ENCODE measurements at places on chromosomes 16 and 17.
A peak's percentile ranks its signal among the peaks of the same experiment; 100 is the strongest.

GRCh38 chr16:46853713-46854443 is 22.9 kb upstream of the C16orf87 start:
- DNase-seq = peak; percentile 34

GRCh38 chr16:56981729-56982271 is 7.6 kb upstream of the NLRC5 start:
- no peak for DNase-seq

- DNase-seq = no peak
Observed at GRCh38 chr16:85310868-85311585, 198.8 kb upstream of the CIBAR2 start.

DNA sequence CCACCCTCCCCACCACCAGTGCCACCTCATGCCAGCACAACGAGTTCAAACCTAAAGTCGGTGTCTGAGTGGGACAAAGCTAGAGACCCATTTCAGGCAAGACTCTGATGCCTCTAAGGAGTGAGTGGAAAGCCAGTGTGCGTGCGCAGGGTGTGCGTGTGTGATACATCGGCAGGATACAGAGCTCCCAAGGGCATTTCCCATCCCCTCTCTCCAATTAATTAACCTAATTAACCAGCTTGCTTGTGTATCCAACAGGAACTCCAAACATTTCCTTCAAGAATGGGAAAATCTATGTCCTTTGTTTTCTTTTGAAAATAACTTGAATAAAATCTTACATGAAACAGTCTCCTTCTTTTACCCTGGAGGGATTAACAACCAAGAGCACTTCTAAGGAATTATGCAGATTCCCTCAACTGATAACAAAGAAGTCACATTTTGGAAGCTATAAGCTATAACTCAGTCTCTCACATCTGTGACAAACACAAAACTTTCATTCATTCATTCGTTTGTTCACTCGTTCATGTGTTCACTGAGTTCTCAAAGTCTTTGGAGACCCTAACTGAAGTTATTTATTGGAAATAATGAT is 9.9 kb downstream of the ATPAF2 start:
- no peak for DNase-seq

- DNase-seq = no peak
Observed at GRCh38 chr16:50613964-50614474, 65.8 kb downstream of the NKD1 start.

DNA sequence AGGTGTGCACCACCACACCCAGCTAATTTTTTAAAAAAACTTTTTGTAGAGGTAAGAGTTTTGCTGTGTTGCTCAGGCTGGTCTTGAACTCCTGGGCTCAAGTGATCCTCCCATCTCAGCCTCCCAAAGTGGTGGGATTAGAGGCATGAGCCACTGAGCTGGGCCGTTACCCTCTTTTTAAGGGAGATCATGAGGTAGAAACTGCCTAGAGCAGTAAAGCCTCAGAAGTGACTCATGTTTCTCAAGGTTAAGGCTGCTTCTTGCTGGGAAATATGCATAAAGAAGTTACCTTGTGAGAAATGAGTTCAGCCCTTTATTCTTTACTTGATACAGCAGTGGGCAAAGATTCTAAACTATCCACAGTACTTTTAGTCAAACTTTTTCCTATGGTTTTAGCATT is 38.2 kb downstream of the GRB2 start:
- no peak for DNase-seq

DNA sequence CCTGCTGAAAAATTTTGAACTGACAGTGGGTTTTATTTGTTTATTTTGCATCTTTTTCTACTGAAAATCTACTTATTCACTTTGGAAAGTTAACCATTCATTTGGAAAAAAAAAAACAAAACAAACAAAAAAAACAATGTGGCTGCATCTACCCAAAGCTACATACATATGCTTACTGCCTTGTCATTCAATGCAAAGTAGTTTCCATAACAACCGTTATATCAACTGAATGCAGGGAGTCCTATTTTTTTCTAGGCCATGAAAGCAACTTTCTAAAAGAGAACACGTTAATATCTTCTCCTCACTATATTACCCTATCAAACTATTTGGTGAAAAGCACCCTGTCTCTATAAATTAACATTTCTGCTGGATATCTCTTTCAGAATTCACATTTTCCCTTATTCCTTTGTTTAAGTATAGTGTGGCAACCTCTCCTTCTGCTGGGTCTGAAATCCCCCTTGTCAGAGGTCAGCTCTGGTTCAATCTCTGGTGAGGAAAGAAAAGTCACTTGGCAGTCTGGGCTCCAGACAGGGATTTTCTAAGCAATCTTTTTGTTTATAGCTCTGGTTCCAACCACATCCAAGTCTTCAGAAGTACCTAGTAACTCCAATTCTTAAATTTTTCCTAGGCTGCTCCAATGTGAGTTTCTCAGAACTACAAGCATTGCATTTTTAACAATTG is 528.4 kb upstream of the TOM1L1 start:
- DNase-seq = no peak

- DNase-seq = no peak
Observed at GRCh38 chr16:58767581-58767980, 33.5 kb upstream of the GOT2 start.

GRCh38 chr17:19006698-19007097 is 2.1 kb upstream of the FAM83G start:
- no peak for DNase-seq

- DNase-seq = no peak
Observed at GRCh38 chr17:69508814-69509213, 94.3 kb downstream of the MAP2K6 start.

GRCh38 chr16:27951489-27952120 is 111.9 kb downstream of the GSG1L start:
- no peak for DNase-seq

- DNase-seq = no peak
Observed at GRCh38 chr16:59170099-59170712, 436.1 kb upstream of the GOT2 start.

DNA sequence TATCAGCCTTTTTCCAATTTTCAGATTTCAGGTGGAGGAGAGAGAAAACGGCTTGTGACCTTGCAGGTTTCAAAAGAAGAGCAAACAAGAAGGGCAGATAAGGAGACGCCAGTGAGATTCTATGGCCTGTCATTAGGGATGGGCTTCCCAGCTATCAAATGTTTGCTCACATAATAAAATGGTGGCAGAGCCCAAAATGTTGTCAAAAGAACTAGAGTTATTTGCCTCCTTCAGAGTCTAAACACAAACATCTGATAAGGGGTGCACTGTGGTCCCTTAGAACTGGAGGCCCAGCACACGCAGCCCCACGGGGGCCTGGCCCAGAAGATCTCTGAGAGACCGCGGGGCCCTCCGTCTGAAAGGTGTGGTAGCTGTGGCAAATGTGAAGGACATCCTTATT is 46.1 kb upstream of the DDX52 start:
- no peak for DNase-seq

GRCh38 chr16:26901983-26902382 is 164.7 kb upstream of the C16orf82 start:
- no peak for DNase-seq

GRCh38 chr16:23651943-23652468 is 10.7 kb downstream of the DCTN5 start:
- no peak for DNase-seq
